ENCODE measurements at places on chromosomes 16 and 17.

- no peak for DNase-seq
Measured at GRCh38 chr17:46771561-46772474, 46.7 kb downstream of the WNT3 start.

DNA sequence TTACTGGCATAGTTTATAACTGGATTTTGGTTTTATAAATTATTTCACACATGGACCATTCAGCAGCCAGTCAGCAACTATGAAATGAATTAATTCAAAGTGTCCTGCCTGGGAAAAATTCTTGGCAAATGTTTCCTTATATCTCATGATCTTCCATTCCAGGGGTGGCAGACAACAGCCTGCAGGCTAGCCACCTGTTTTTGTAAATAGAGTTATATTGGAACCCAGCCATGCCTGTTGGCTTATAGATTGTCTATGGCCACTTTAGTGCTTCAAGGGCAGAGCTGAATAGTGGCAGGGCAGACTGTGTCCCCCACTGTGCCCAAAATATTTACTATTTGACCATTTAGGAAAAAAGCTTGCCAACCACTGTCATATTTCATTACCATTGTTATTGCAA lies 613.7 kb downstream of the TMEM114 start:
- DNase-seq = no peak

DNA sequence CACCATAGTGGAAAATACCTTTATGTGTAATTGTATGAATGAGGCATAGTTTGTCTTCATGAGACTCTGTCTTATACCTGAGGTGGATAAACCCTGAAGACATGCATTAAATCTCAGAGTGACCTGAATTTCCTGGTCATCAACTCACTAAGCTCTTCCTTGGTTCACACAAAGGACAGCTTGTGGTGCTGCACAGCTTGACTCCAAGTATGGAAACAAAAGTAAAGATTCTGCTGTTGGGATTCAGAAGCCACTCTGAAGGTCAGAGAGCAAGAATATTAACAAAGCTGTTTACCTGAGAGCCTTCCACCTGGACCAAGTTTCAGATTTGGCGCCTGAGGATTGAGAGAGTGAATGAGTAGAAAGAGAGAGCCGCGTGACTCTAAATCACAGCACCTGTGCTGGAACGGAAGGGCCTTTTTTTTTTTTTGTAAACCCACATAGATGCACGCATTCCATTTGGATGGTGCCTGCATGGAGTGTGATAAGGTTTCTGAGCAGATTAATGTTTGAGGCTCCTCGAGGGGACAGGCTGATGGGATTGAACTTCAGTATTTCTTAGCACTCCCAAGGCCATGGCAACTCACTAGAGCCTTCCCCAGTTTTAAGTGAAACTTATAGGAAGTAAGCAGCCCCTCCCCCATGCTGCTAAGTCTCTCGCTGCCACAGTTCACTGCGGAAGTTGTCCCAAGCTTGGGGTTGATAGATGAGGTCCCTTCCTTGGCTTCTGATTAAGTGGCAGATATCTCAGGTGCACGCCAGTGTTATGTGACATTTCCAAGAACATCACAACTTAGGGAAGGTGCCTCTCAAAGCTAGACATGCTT lies 28.7 kb downstream of the CALB2 start:
- DNase-seq = no peak

DNA sequence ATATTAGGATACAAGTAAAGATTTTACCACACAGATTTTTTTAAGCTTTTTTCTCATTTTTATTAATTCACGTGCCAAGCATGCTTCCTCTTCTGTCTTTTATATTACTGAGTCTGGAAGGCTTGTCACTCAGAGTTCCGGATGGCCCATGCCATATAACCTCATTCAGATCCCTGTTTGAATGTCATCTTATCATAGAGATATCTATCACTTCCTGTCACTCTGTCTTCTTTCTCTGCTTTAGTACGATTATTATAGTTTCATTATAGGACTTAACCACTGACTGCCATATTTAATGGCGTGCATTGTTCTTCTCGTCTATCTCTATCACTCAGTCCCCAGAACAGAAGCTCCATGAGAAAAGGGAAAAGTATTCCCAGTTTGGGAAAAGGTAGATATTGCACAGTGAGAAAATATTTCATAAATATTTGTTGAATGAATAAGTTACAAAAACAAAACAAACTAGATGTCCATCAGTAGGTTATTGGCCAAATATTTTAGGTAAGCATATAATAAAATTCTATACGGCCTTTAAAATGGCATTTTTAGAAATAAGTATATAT lies 296.9 kb upstream of the GOT2 start:
- no peak for DNase-seq

DNA sequence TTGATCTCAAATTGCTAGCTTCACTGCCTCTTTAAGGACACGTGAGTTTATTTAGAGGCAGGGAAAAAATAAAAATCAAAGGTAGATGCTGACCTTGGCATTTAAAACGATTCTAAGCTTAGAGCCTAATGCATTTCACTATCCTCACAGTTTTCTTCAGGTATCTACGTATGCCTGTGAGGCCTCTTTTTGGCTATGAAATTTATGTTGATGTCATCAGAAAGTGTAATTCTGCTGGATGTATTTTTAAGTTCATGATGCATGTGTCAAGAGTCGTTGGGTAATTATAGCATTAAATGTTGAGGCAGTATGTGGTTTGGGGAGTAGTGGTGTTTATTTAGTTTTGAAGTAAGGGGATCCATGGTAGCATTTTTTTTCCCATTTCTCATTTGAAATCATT lies 4.2 kb upstream of the KRTAP3-2 start:
- no peak for DNase-seq
